Stimulated activated CD8-positive, alpha-beta memory T cell treated with anti-CD3 and anti-CD28 coated beads, Interleukin-7, amount 100 ng/mL, for 4 hours (primary cell): ENCODE measurements at places on chromosomes 6 and 20.
A peak's percentile ranks its signal among the peaks of the same experiment; 100 is the strongest.

DNA sequence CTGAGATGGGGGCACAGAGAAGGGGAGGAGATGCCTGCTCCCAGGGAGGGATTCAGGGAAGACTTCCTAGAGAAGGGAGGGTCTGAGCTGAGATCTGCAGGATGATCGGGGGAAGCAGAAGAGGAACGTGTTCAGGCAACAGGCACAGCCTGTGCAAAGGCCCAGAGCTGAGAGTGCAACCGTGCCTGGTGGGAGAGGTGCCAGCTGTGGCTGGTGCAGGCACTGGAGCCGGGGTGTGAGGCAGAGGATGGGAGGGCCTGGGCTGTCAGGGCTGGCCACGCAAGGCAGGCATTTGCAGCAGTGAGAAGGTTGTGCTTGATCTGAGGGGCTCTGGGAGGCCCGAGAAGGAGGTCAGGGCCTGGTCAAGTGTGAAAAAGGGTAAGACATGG lies 27.7 kb downstream of the PTGIS start:
- no peak for DNase-seq

GRCh38 chr6:45555981-45556771 lies 178.4 kb upstream of the SUPT3H start:
- DNase-seq, result no peak

DNA sequence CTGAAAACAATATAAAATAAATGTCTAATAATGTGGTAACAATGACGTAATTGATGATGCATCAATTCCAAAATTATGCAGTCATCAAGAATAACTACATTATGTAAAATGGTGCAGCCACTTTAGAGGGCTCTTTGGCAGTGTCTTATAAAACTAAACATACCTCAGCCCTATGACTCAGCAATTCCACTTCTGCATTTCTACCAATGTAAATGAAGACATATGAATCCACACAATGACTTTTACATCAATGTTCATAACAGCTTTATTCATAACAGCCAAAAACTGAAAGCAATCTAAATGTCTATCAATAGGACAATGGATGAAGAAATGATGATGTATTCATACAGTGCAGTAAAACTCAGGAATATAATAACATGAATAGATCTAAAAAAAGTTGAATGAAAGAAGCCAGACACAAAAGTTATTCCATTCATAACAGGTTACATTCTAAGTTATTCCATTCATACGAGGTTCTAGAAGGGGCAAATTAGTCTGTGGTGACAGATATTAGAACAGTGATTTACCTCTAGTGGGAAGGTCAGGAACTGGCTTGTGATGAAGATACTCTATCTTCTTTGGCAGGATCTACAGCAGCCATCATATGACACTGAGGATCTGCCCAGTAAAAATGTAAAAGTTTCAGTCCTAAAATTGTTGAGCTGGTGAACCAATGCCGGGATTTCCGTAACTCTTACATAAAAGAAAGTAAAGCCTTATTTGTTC lies 396.1 kb downstream of the PLCB1 start:
- DNase-seq, result no peak

DNA sequence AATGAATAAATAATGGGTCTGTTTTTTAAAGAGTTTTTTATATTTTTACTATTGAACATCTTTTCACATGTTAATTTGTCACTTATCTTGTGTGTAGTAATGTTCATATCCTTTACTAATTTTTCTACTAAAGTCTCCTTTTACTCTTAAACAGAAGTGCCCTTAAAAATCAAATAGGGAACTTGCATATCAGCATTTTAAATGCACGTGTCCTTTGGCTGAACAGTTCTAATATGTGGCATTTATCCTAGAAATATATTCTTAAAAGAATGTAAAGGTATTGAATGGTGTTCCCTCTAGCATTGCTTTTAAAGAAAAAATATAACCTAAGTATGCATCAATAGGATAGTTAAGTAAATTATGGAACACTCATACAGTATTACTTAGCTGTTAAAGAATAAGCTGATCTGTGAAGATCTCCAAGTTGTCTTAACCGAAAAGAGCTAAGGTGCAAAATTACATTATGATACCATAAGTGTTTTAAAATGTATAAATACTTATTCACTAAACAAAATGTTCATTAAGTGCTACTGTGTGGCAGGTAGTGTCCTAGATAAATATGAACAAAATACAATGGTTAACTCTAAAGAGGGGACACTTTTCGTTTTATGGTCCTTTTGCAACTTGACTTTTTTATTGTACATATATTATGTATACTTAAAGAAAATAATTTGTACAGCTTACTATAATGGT lies 631 bp upstream of the PGBD1 start:
- no peak for DNase-seq

DNA sequence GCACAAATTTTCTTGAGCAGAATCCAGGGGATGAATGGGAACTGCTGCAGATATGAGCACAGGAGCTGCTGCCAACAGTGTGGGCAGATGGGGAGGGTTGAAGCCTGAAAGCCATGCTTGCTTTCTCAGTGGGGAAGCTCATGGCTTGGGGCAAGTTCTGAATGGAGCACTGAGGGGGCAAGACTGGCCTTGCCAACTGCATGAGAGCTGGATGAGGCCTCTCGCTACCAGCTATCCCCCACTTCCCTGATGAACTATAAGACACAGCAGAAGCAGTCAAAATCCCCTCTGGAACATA lies 28.3 kb downstream of the TREM1 start:
- no peak for DNase-seq

- DNase-seq, result peak; percentile 12
Measured at GRCh38 chr6:5619249-5619648, 357.9 kb downstream of the FARS2 start.

DNA sequence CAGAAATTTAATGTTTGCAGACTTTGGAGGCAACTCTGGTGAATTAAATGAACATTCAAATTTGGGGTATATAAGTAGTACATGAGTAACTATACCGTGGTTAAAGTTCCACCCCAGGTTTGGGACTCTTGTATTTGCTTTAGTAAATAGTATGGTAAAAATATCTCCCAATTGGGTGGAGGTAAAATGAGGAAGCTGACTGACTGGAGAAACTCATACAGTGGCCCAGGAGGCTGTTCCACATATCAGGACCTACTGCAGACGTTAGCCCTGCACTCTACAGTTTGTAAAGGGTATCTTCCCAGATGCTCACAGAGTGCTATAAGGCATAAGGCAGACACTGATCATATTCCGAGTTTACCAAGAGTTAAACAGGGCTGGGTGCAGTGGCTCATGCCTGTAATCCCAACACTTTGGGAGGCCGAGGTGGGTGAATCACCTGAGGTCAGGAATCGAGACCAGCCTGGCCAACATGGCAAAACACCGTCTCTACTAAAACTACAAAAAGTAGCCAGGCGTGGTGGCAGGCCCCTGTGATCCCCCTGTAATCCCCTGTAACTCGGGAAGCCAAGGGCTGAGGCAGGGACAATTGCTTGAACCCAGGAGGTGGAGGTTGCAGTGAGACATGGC lies 53.7 kb downstream of the CPXM1 start:
- DNase-seq, result no peak

- no peak for DNase-seq
Measured at GRCh38 chr6:137652961-137653705, 158.9 kb upstream of the OLIG3 start.

DNA sequence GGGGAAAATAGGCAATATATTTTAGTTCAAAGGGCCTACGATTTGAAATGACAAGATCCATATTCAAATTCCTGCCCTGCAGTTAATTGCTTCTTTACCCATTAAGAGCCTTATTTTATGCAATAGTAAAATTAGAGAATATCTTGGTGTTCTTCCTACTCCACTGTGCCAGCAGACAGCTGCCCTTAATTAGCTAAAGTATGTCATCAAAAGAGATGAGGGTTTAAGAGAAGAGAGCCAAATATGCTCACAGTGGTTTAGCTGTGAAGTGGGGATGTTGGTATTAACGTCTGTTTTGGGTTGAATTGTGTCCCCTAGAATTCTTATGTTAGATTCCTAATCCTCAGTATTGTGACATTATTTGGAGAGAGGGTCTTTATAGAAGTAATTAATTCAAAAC lies 148.1 kb downstream of the MOXD1 start:
- no peak for DNase-seq

- DNase-seq, result no peak
Measured at GRCh38 chr6:121040831-121041230, 293.4 kb downstream of the TBC1D32 start.

- DNase-seq, result no peak
Measured at GRCh38 chr6:136669299-136669699, 119.1 kb upstream of the MAP7 start.

DNA sequence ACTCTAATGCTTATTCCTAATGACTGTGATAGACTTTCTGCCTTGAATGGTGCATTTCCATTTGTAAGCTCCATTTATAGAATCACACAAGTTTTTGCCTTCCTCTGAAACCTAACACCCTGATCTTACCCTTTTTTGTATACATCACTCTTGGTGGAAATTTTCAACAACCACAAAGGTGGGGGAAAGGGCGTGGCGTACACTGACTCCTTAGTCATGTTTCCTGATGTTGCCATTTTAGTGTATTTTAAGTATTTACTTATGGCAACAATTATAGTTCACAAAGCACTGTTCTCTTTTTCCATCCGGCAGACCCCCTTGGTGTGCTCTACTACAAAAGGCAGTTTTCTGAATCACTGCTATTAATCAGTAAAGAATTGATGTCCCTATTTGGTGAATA lies 92.0 kb downstream of the ATXN1 start:
- DNase-seq, result peak; percentile 80

GRCh38 chr6:44800171-44800783 lies 412.8 kb downstream of the CDC5L start:
- no peak for DNase-seq

- no peak for DNase-seq
Measured at GRCh38 chr6:12082368-12082767, 70.3 kb downstream of the HIVEP1 start.

DNA sequence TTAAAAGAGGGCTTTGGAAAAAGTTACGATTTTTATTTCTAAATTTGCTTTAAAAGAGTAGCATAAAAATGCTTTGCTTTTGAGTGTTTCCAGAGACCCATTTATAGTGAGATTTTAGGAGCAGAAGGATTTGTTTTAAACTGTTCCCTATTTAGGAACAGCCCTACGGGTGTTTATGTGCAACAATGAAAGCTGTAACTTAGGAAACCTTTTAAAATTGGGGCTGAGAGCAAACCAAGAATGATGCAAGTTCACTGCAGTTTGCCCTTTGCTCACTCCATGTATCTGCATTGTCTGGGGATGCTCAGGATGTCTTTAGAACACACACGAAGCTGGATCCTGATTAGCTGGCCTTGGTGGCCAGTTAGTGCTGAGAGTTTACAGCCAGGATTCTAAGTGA lies 40.9 kb downstream of the GHRH start:
- DNase-seq, result no peak

DNA sequence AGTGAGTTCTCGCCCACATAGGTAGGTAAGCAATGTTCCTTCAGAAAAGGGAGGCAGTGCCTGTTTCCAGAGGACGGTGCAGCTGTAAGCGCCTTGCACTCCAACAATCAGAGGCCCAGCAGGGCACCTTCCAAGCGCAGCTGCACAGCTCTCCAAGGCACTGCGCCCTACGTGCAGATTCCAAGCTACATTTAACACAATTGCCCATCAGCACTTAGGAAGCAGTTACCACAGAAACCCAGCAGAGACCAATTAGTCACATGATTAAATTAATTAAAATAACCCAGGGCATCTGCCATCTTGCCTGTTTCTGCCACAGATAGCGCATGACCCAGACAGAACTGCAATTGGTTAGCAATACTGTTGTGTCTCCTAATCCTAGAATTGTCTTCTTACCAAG lies 65.5 kb downstream of the SOBP start:
- no peak for DNase-seq

- no peak for DNase-seq
Measured at GRCh38 chr20:3521852-3522740, 51.3 kb downstream of the ATRN start.

GRCh38 chr6:144897441-144897921 lies 612.3 kb downstream of the UTRN start:
- no peak for DNase-seq

DNA sequence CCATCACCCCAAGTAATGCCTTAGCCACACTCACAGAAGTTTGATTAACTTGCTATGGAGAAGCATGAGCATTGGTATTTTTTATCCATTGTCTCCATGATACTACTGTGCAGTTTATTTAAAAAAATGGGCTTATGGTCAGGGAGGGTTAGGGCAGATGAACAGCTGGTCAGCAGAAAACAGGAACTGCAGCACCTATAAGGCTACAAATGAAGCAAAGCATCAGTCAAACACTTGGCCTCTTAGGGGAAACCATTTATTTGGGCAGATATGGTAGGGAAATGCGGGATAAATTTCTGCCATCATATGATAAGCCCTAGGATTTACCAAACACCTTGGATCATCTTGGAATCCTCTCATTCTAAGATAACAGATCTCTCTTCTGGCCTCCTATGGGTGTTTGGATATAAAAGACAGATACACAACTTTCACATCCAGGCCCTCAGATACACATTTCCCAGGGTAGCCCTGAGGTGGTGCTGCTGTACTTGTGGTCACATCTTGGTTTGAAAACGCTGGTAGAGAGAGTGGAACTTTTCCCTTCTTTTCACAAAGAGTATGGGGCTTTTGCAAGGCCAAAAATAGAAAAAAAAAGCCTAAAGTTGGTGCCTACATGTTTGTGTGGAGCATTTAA lies 42.8 kb upstream of the AHI1 start:
- DNase-seq, result no peak

DNA sequence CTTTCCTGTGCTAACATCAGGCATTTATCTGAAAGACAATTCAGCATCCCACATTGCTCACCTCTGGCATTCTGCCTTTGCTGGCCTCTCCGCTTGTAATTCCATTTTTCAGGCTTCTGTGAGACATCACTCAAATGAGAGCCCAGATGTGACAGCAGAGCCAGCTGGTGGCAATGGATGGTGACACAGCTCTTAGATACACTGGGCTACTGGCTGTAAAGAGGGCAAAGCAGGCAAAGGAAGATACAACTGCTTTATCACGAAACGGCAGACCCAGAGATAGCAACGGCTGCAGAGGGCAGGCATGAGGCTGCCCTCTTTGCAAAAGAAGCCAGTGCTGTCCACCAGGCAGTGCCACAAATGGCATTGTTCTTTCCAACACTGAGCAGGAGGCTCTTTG lies 329.8 kb downstream of the KIF16B start:
- DNase-seq, result no peak

GRCh38 chr6:3176562-3177355 lies 19.4 kb upstream of the TUBB2A start:
- DNase-seq, result peak; percentile 40

GRCh38 chr6:142819603-142820337 lies 125.2 kb downstream of the HIVEP2 start:
- DNase-seq, result peak; percentile 41

DNA sequence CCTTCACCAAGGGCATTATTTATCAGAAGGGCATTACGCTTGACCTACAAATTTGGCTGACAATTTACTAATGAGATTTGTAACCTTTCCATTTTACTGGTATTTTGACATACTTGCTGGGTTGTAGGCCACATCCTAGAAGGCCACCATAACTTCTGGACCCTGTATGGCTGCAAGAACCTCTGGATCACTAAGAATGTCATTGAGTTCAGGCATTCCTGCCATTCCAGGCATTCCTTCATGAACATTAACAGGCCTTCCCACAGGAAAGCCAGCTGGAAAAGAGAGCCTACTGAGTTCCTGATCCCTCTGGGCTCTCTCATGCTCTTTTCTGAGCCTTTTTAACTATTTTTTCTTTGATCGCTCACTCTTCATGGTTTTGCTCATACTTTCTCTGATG lies 28.4 kb upstream of the SLC35A1 start:
- DNase-seq, result no peak
